ENCODE measurements at places on chromosomes 3 and 15.

DNA sequence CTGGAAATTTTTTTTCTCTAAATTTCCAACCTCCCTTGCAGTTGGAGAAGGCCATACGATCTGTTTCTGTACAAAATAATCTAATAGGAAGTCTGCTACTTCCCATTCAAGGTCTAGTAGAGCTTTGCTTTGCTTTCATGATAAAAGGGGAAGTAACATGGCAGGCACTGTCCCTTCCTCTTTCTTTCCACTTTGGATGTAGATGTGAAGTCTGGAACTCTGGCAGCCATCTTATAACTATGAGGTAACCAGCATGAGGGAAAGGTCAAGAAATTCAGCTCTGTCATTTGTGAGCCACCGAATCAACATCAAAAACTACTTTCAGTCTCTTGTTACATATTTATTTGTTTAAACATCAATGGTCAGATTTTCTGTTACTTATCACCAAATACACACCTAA, 156.3 kb downstream of the MTHFS start:
- DNase-seq = no peak

DNA sequence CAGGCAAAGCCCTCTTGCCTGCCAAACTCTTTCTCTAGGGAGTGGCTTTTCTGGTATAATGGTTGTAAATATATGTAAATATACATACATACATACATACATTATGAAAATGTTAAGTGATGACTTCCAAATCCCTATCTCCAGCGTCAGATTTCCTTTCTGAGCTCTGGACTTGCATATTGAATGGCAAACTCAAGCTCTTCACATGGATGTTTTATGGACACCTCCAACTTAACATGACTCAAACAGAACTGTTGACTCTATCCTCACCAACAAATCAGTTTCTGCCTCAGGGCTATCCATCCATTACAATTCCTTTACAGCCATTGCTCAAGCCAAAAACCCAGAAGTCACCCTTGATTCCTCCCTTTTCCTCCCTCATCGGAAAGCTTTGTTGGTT, 45.1 kb downstream of the ADAMTSL3 start:
- no peak for DNase-seq

DNA sequence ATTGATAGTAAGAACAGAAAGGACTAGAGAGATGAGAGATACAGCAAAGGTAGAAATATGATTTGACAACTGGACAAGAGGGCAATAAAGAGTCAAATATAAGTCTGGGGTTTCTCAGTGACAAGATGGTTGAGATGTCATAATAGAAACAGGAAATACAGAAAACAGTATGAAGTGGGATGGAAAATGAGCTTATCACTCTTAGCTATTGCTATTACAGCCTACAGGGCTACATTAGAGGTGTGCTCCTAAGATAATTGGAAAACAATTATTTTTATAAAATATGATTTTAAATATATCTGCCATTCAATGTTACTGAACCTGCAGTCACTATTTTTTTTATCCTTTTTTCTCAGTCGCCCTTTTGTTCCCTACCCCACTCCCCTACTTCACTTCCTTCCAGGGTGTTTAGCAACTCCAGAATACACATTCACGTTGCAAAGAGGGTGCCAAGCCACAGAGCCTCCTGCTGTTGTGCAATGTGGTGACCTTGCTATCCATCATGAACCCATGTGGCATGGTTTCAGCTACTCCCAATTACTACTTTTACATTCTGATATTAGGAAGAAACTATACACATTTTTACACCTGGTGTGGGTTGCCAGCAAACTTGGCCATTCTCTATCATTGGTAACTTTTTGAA, 6.0 kb downstream of the NRG4 start:
- DNase-seq = no peak

DNA sequence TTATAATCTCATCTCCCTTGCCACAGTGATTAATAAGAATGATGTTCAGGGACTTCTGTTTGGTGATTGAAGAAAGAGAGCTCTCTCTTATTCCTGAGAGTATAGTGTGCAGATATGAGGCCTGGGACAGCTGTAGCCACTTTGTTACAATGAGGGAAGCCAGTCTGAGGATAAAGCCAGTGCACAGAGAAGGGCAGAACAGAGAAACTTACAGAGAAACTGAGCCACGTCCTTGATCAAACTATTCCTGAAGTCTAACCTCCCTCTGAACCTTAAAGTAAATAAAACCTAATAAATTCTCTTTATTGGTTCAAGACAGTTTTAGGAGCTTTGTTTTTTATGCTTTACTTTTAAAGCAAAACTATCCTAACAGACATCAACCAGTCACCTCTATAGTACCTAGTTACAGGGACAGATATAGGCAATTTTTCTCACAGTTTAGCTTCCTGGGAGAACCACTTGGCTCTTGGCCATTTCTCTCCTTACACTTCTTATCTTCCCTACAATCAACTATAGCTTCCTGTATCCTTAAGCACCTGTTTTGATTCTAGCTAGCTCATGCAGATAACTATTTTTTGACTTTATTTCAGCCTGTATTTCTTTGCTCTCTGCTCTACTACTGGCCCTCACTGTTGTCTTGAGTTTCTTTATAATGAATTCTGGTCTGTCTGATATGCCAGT, 284.4 kb downstream of the SHQ1 start:
- DNase-seq = no peak

DNA sequence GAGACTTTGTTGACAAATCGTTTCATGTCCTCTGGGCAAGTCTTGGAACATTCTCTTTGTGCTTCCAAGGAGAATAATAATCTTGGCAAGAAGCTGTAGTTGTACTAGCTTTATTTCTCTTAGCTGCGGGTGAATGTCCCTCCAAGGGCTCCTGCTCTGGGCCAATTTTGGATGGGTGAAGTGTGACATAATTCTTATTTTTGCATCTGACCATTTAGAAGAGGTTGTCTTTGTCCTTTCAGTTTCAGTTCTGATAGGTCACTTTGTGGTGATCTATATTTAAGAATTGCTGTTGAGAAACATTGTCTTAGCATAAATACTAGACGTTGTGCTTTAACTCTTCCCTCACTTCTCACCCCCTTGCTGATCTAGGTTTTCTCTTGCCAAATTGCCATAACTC, 164.8 kb upstream of the RORA start:
- no peak for DNase-seq

- peak; percentile 51 for DNase-seq
Observed at GRCh38 chr15:44501768-44502366, 35.1 kb upstream of the EIF3J start.

GRCh38 chr15:41546851-41547786, 3.1 kb upstream of the RPAP1 start:
- DNase-seq = no peak
